Dermis lymphatic vessel endothelial cell (primary cell): ENCODE measurements at places on chromosomes 3 and 15. TPM values are rescaled to one million over a fixed set of nuclear protein-coding genes. Genes with fewer than 3 reads are reported as not detected.

The ADGRG7 gene
- total RNA-seq = not detected in 2 replicates

The MORC1 gene
- not detected in 2 replicates for total RNA-seq

The AP3B2 gene
- total RNA-seq = not detected in 2 replicates

The PXYLP1 gene
- 0.43 and 0.60 TPM in 2 replicates for total RNA-seq

The IL1RAP gene
- total RNA-seq = 2.8 and 3.0 TPM in 2 replicates

The PP2D1 gene
- not detected in 2 replicates for total RNA-seq

The TMOD2 gene
- 41.9 and 42.2 TPM in 2 replicates for total RNA-seq

The HRH1 gene
- total RNA-seq = 1.5 and 3.7 TPM in 2 replicates

The MESP1 gene
- 0.09 and 0.11 TPM in 2 replicates for total RNA-seq

The HAPLN3 gene
- total RNA-seq = 66.3 and 102 TPM in 2 replicates

The EXD1 gene
- total RNA-seq = not detected in 2 replicates

The EPHB1 gene
- total RNA-seq = 1.6 and 2.1 TPM in 2 replicates

The AADAC gene
- not detected in 2 replicates for total RNA-seq

The NOX5 gene
- under 0.01 and 0.09 TPM in 2 replicates for total RNA-seq
